ENCODE measurements at places on chromosomes 12 and 14.

GRCh38 chr14:34676516-34677211 is 37.7 kb downstream of the CFL2 start:
- DNase-seq, result no peak

GRCh38 chr12:85782711-85783110 is 53.5 kb downstream of the RASSF9 start:
- no peak for DNase-seq

GRCh38 chr14:76710056-76711010 is 50.9 kb upstream of the VASH1 start:
- peak; percentile 66 for DNase-seq

- peak; percentile 77 for DNase-seq
Observed at GRCh38 chr12:98612696-98613334, 19.3 kb downstream of the SLC25A3 start.

GRCh38 chr12:108299980-108300696 is 39.0 kb downstream of the CMKLR1 start:
- no peak for DNase-seq

DNA sequence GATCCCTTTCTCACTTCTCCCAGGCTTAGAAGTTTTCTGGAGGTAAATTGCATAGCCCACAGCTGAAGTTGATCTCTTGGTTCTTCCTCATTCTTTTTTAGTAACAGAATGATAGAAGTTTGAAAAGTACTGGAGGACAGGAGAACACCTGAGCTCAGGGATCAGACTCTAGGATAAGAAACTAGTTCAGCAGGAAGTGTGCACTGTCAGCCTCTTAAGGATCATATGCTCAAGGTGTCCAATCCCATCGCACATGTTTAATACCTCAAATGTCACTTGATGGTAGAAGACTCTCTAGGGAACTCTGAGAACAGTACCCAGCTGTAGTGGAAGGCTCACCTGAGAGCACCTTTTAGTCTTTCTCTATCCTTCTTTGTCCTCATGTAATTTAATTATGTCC is 14.7 kb upstream of the LIMA1 start:
- no peak for DNase-seq

DNA sequence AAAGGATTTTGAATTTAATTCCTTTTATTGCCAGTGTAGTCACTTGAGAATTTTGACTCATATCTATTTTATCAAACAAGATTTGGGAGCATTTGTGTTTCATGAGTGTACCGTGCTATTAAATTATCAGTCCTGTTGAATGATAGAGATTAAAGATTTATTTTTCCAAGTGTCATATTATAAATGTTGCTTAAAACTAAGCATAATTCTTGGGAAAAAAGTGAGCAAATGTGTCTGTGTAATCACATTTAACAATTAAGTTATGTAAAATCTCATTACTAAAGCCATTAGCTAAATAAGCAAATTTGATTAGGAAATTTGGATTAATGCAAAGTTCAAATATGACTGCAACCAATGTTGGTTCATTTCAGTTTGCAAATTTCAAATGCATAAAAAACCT is 266.7 kb downstream of the TMTC2 start:
- DNase-seq, result no peak

DNA sequence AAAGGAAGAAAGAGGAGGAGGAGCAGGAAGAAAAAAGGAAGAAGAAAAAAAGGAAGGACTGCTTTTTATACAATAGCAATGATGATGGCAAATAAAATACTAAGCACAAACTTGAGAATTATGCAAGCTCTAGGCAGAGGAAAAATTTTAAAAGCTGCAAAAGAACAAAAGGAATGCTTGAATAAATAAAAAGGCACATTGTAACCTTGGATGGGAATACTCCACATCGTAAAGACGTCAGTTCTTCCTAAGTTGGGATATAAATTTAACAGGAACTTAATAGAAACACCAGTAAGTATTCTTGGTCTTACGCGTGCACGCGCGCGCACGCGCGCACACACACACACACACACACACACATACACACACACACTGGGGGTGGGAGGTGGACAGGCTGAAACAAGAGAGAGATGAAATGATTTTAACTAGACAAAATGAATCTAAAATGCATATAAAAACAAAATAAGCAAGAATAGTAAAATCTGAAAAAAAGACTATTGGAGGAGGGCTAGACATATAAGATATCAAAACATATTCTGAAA is 43.0 kb downstream of the SERPINA3 start:
- no peak for DNase-seq

GRCh38 chr12:121240484-121241101 is 30.7 kb downstream of the P2RX4 start:
- no peak for DNase-seq

DNA sequence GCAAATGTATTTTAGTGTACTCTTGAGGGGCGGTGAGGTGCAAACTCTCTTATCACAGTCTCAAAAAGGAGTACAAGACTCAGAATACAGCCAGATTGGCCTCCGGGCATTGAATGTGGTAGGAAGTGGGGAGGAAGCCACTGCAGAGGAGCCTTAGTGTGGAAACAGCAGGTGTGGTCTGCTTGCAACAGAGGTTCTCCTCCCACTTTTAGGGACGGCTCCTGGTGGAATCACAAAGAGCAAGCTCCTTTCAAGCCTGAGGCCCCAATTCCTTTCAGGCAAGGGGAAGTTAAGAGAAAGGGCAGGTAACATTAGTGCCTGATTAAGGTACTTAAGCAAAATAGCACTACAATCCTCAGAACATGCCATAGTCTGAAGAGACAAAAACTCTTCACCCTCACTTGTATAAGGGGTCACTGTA is 23.7 kb upstream of the SLC2A3 start:
- DNase-seq, result peak; percentile 57

DNA sequence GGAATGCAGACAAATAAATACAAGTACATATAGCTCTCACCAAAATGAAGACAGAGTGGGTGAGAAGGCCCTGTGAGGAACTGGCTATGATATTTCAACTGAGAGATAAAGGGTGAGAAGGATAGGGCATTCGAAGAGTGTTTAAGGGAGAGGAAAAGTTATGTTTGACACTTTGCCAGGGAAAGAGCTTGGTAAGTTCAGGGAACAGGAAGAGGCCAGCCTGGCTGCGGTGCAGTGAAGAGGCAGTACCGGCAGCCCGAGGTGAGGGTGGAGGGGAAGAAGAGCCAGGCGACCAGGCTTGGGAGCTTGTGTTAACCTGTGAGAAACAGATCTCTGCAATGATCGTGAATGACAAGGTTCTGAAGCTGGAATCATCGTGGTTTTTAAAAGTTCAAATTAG is 84.7 kb upstream of the RFX4 start:
- DNase-seq, result no peak

DNA sequence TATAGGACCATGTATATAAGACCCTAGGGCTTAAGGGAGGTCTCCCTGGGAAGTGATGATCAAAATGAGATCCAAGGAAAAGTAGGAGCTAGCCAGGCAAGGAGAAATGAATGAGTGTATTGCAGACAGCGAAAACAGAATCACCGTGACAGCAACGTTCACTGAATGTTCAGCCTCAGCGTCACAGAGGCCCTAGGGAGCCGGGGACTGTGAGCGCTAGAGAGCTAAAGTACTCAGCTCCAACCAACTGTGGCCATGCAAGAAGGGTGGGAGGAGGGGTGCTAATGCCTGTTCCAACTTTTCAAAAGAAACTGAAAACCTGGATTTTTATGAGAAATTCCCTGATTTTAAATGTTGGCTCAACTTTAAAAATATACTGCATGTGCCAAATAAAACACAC is 105.5 kb upstream of the CCND2 start:
- no peak for DNase-seq

Data from OCI-LY7 (cell line).